Sigmoid colon (tissue), 7 donors: ENCODE measurements at places on chromosomes 3 and 15. TPM values are rescaled to one million over a fixed set of nuclear protein-coding genes. Genes with fewer than 3 reads are reported as not detected.

- H3K27me3 ChIP-seq = no peaks in the 10 kb centered on the region
- no peak overlapping the region for H3K27ac ChIP-seq
- H3K4me1 ChIP-seq = no peaks in the 10 kb centered on the region
- H3K4me3 ChIP-seq = no peak overlapping the region
Measured at GRCh38 chr3:143201045-143201444, 81.5 kb downstream of the CHST2 start.

GRCh38 chr3:195226900-195227447 lies 44.0 kb downstream of the XXYLT1 start:
- no peak overlapping the region for H3K4me3 ChIP-seq
- H3K27ac ChIP-seq = no peak overlapping the region
- H3K4me1 ChIP-seq = peaks cover 31% of the 10 kb centered on the region

DNA sequence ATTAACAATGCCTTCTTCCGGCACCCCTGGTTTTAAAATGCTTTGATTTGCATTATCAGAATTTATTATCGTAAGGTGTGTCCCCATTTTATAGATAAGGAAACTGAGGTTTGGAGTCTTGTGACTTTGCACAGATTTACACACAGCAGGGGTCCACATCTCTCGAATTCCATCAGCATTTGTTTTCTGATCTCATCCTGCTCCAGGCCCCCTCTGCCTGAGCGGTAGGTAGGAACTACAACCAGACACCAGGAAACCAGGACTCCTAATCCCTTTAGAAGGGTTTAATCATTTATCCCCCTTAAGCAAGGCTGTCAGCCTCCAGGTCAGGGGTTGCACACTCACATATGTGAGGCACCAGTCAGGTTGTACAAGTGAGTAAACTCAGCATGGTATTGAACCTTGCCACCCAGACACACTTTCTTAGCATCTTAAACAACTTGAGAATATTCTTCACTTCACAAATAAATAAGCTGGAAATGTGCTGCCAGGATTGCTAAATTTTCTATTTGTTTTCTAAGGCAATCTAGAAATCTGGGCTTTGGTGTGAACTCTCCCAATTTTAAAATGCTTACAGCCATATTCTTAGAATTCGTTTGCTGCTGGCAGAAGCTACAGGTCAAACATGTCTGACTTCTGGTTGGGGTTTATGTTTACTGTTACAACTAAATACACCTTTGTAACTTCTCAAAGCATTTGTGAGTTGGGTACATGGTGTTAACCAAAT lies 31.7 kb upstream of the CMTM7 start:
- no peaks in the 10 kb centered on the region for H3K36me3 ChIP-seq
- H3K4me1 ChIP-seq = no peaks in the 10 kb centered on the region
- no peak overlapping the region for H3K27ac ChIP-seq
- no peak overlapping the region for H3K4me3 ChIP-seq
- H3K27me3 ChIP-seq = no peaks in the 10 kb centered on the region

- no peaks in the 10 kb centered on the region for H3K36me3 ChIP-seq
- H3K4me1 ChIP-seq = no peaks in the 10 kb centered on the region
- no peak for DNase-seq
- no peak overlapping the region for H3K27ac ChIP-seq
- H3K27me3 ChIP-seq = no peaks in the 10 kb centered on the region
Measured at GRCh38 chr3:147733217-147733616, 324.1 kb downstream of the ZIC1 start.

Gene PLA2G4E
- not detected for total RNA-seq

Gene GP5
- not detected for total RNA-seq

Gene INO80
- 17.1 TPM for total RNA-seq

Gene IGSF10
- total RNA-seq = 7.2 TPM
